ENCODE measurements at places on chromosomes 2 and 18. TPM values are rescaled to one million over a fixed set of nuclear protein-coding genes. Genes with fewer than 3 reads are reported as not detected.

- no peak overlapping the region for H3K27ac ChIP-seq
- DNase-seq: no peak
- no peak overlapping the region for H3K4me3 ChIP-seq
- H3K27me3 ChIP-seq: no peaks in the 10 kb centered on the region
- no peaks in the 10 kb centered on the region for H3K4me1 ChIP-seq
These were observed 234.3 kb upstream of the HS6ST1 start for GRCh38 chr2:128552806-128553551.

DNA sequence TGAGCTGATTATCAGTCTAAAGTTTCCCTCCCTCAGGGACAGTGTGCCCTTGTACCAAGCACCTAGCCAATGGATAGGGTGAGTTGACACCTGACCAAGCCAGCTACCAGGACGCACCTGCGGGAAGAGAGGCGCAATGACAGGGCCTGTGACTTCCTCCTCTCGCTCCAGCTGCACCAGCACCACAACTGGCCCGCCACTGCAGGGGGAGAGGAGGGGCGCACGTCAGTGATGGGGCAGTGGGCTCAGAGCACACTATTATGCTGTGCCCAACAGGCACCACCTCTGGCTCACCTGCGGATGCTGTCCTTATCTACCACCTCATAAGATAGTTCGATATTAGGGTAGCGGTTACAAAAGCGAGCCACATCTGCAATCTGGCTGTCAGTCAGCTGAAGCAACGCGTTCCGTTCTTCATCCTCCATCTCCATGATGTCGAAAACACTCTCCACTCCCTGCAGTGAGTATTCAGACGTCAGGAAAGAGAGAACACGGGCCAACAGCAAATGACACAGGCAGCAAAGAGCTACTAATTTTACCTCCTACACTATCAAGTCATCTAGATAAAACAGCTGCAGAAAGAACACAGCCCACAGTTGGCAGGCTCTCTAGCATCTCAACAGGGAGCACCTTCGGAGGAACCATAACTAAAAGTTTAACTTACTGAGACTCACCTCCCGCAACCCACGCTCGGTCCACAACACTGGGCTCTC, 10.9 kb downstream of the CIAO1 start:
- H3K36me3 ChIP-seq: no peaks in the 10 kb centered on the region
- H3K27ac ChIP-seq: no peak overlapping the region
- H3K4me3 ChIP-seq: no peak overlapping the region
- no peak for DNase-seq

The PPP3R1 gene
- total RNA-seq: 50.2 TPM

DNA sequence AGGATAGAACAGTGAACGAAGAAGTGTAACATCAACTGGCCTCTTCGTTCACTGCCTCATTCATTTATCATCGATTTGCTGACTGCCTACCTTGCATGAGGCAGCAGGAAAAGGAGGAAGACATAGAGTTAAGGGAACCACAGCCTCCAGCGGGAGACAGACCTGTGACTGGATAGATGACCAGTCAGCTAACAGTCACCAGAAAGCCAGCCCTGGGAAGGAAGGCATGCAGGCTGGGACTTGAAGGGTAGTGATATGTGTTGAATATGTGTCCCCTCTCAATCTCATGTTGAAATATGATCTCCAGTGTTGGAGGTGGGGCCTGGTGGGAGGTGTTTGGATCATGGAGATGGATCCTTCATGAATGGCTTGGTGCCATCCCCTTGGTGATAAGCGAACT, 58.3 kb downstream of the CTIF start:
- H3K36me3 ChIP-seq: peaks cover 4% of the 10 kb centered on the region
- H3K27ac ChIP-seq: no peak overlapping the region
- no peak overlapping the region for H3K4me3 ChIP-seq
- H3K4me1 ChIP-seq: no peaks in the 10 kb centered on the region
- DNase-seq: no peak
- H3K27me3 ChIP-seq: no peaks in the 10 kb centered on the region

DNA sequence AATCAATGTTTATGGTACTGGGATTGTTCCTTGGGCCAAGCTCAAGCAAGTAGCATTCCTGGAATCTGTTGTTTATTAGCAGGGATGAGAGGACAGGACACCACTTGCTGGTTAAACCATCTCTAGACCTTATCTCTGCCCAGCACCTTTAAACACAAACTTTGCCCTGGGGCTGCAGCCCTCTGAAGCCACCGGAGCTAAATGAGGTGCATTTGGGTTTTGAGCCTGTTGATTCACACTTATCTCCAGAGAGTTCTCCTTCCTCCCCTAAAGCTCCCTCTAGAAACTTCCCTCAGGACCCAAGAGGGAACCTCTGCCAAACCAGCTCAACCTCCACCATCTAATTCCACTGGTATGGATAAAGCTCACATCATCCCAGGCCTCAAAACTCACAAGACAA, 94.8 kb upstream of the EPAS1 start:
- no peaks in the 10 kb centered on the region for H3K36me3 ChIP-seq
- H3K4me1 ChIP-seq: peaks cover 11% of the 10 kb centered on the region
- H3K4me3 ChIP-seq: no peak overlapping the region
- DNase-seq: no peak

All from left lung (tissue), 14 donors.